ENCODE measurements at places on chromosomes 16 and 17. TPM values are rescaled to one million over a fixed set of nuclear protein-coding genes. Genes with fewer than 3 reads are reported as not detected.

RNF222 gene
- total RNA-seq, result not detected

KCNJ18 gene
- total RNA-seq, result not detected

CNTNAP1 gene
- total RNA-seq, result 2.3 TPM

GRIN2A gene
- total RNA-seq, result 1.7 TPM

PGS1 gene
- total RNA-seq, result 67.1 TPM

STX8 gene
- total RNA-seq, result 67.1 TPM

SCGB1C2 gene
- total RNA-seq, result not detected

KLHL10 gene
- not detected for total RNA-seq

MYH2 gene
- not detected for total RNA-seq

CTRB1 gene
- not detected for total RNA-seq

DNA sequence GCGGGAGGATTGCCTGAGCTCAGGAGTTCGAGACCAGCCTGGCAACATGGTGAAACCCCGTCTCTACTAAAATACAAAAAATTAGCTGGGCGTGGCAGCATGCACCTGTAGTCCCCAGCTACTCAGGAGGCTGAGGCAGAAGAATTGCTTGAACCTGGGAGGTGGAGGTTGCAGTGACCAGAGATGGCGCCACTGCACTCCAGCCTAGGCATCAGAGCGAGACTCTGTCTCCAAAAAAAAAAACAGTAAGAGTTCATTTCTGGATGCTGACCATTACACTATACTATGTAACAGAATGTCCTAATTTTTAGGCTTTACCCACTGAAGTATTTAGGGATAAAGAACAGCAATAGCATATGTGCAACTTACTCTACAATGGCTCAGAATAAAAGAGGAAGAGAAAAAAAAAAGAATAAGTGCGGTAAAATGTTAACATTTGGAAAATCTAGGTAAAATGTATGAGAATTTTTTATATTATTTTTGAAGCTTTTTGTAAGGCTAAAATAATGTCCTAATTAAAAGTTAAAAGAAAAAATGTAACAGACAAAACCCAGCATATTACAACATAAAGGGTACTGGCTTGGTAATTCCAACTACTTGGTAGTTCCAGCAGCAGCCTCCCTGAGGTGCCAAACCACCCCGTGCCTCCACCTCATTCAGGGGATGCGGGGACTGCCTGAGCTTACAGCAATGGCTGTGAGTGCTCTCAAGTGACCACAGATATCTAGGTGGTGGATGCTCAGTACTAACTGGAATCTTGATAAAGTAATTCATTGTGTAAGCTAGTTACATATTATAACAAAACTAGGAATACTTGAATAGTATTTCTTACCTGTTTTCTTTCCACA is 10.9 kb downstream of the COPS3 start:
- H3K4me1 ChIP-seq, result no peaks in the 10 kb centered on the region
- no peak for DNase-seq
- H3K4me3 ChIP-seq, result no peak overlapping the region
- no peak overlapping the region for H3K27ac ChIP-seq
- H3K36me3 ChIP-seq, result peaks cover 17% of the 10 kb centered on the region

DNA sequence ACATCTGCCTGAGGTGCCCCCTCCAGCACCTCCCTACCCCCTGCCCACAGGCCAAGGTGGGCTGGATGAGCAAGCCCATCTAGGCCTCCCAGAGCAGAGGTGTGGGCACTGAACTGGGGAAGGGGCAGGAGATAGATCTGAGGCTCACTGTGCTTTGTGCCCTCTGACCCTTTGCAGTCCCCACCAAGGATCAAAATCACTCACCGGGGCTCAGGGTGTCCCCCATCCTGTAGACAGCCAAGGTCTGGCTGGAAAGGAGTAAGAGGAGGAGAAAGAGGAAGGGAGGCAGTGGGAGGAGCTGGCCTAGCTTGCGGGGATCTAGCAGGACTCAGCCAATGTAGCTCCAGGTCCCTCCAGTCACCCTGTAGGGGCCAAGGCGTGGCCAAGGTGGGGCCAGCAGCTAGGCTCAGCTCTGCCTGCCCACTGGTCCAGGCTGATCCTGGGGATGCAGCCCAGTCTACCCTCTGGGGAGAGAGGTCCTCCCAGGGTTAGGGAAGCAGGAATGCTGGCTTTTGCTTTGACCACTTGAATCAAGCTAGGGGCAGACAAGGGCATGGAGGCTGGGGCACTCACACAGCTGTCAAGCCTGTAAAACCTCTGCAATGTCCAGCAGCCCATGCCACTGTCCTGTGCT is 1.8 kb downstream of the SLC12A4 start:
- no peaks in the 10 kb centered on the region for H3K27me3 ChIP-seq
- H3K4me1 ChIP-seq, result peaks cover 29% of the 10 kb centered on the region
- H3K36me3 ChIP-seq, result peaks cover 5% of the 10 kb centered on the region
- peak overlapping the region; percentile 98 for H3K4me3 ChIP-seq
- no peak for DNase-seq
- peak overlapping the region; percentile 64 for H3K27ac ChIP-seq

GRCh38 chr17:51992864-51993416 is 165.6 kb downstream of the CA10 start:
- no peaks in the 10 kb centered on the region for H3K36me3 ChIP-seq
- H3K4me1 ChIP-seq, result peaks cover 8% of the 10 kb centered on the region
- DNase-seq, result no peak
- H3K27ac ChIP-seq, result no peak overlapping the region

DNA sequence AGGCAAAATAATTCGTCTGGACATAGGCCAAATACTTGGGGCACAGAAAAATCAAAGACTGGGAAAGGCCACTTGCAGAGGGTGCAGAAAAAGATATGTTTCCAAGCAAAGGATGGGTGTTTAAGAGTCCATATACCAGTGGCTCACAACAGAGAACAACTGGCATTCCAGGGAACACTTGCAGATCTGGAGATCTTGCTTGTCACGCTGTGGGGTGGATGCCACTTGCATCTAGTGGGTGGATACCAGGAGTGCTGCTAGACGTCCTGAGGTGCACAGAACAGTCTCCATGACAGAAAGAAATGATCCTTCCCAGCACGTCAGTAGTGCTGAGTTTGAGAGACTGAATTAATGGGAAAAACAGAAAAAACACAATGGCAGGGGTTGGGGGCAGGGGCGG is 8.4 kb downstream of the CBX8 start:
- DNase-seq, result no peak
- H3K36me3 ChIP-seq, result peaks cover 5% of the 10 kb centered on the region
- no peak overlapping the region for H3K27ac ChIP-seq
- H3K4me1 ChIP-seq, result peaks cover 13% of the 10 kb centered on the region
- no peak overlapping the region for H3K4me3 ChIP-seq

GRCh38 chr16:30335598-30336474 is 19.3 kb downstream of the CD2BP2 start:
- H3K4me1 ChIP-seq, result peaks cover 9% of the 10 kb centered on the region
- H3K27me3 ChIP-seq, result no peaks in the 10 kb centered on the region
- H3K27ac ChIP-seq, result peak overlapping the region; percentile 89
- no peaks in the 10 kb centered on the region for H3K36me3 ChIP-seq
- DNase-seq, result no peak

GRCh38 chr17:9132944-9133610 is 111.8 kb downstream of the NTN1 start:
- no peak for DNase-seq
- no peak overlapping the region for H3K27ac ChIP-seq
- H3K36me3 ChIP-seq, result no peaks in the 10 kb centered on the region
- peaks cover 4% of the 10 kb centered on the region for H3K4me1 ChIP-seq
- H3K27me3 ChIP-seq, result peaks cover 80% of the 10 kb centered on the region

GRCh38 chr17:45052052-45052772 is 780 bp upstream of the DCAKD start:
- peak overlapping the region; percentile 71 for H3K4me3 ChIP-seq
- H3K36me3 ChIP-seq, result no peaks in the 10 kb centered on the region
- H3K27me3 ChIP-seq, result no peaks in the 10 kb centered on the region
- DNase-seq, result peak; percentile 33
- H3K4me1 ChIP-seq, result peaks cover 7% of the 10 kb centered on the region

DNA sequence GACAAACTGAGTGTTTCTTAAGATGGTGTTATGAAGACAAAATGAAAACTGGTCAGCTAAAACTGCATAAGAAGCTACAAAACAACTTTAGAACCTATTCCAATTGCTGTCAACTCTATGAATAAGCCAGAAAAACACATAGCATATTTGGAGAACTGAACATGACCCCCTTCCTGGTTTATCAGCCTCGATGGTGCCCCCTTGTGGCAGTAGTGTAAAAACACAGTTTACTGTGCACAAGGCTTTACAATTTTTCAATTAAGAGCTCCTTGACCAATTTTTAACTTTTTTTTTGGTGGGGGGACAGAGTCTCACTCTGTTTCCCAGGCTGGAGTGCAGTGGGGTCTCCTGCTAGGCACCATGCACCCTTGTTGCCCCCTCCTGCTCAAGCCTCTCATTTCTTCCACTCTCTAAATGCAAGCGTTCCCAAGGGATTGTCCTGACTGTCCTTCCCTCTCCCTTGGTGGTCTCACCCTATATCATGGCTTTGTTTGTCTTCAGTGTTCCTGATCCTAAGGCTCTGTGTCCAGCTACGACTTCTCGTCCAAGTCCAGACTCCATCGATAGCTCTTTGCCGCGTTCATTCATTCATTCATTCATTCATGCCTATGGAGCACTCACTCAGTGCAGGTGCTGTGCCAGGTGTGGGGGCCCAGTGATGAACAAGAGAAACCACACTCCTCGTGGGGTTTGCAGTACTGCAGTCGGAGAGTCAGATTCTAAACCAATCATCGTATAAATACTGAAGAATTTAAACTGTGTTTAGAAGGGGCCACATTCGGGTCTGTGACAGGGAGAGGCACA is 7.5 kb downstream of the EIF1 start:
- H3K27ac ChIP-seq, result peak overlapping the region; percentile 25
- peaks cover 17% of the 10 kb centered on the region for H3K36me3 ChIP-seq
- no peaks in the 10 kb centered on the region for H3K27me3 ChIP-seq
- peaks cover under 1% of the 10 kb centered on the region for H3K4me1 ChIP-seq

- no peak overlapping the region for H3K27ac ChIP-seq
- no peak for DNase-seq
- H3K27me3 ChIP-seq, result peaks cover 9% of the 10 kb centered on the region
- H3K4me3 ChIP-seq, result no peak overlapping the region
- no peaks in the 10 kb centered on the region for H3K36me3 ChIP-seq
These were observed 19.5 kb upstream of the TUBG2 start for GRCh38 chr17:42639525-42640113.

DNA sequence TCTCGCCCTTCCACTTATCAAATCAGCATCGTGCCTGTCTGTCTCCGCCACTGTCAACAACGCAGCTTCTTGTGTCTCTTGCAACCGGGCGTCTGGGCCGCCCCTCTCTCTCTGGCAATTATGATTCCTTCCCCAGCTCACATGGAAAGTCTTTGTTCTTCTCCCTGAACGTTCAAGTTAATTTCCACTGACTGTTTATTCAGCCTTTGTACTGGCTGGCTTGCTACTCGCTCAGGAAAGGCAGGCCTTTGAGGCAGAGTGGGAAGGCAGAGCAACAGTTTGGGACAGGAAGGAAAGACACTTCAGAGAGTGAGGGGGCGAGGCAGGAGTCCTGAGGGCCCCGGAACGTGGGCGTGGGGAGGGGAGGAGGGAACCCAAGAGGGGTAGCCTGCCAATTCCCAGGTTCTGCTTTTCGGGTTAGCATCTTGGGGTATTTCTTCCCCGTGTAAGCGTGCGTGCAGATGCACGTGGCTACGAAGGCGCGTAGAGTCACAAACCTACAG is 50.8 kb downstream of the AKAP1 start:
- H3K4me1 ChIP-seq, result peaks cover 6% of the 10 kb centered on the region
- no peak for DNase-seq
- H3K27me3 ChIP-seq, result peaks cover 27% of the 10 kb centered on the region
- H3K4me3 ChIP-seq, result no peak overlapping the region
- no peak overlapping the region for H3K27ac ChIP-seq
- no peaks in the 10 kb centered on the region for H3K36me3 ChIP-seq

- no peaks in the 10 kb centered on the region for H3K36me3 ChIP-seq
- no peak for DNase-seq
- peaks cover 69% of the 10 kb centered on the region for H3K4me1 ChIP-seq
- H3K4me3 ChIP-seq, result peak overlapping the region; percentile 51
- no peaks in the 10 kb centered on the region for H3K27me3 ChIP-seq
These were observed 15.2 kb upstream of the TOX3 start for GRCh38 chr16:52561910-52562741.

DNA sequence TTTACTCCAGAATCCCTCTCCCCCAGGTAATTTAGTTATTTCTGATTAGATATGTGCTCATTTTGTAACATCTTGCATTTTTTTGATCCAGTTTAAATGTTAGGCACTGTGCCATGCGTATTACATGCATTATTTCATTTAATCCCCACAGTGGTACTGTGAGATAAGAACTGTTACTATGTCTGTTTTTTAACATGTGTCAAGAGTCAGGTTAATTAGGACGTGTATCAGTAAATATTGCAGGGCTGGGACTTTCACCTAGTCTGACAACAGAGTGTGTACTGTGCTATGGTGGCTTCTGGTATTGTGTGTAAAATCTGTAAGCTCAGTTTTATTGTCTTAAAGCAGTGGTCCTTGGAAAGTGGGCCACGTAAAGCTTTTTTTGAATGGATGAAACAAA is 10.6 kb downstream of the RSPRY1 start:
- peak overlapping the region; percentile 30 for H3K27ac ChIP-seq
- no peak for DNase-seq
- peaks cover 24% of the 10 kb centered on the region for H3K4me1 ChIP-seq
- peaks cover 1% of the 10 kb centered on the region for H3K36me3 ChIP-seq

DNA sequence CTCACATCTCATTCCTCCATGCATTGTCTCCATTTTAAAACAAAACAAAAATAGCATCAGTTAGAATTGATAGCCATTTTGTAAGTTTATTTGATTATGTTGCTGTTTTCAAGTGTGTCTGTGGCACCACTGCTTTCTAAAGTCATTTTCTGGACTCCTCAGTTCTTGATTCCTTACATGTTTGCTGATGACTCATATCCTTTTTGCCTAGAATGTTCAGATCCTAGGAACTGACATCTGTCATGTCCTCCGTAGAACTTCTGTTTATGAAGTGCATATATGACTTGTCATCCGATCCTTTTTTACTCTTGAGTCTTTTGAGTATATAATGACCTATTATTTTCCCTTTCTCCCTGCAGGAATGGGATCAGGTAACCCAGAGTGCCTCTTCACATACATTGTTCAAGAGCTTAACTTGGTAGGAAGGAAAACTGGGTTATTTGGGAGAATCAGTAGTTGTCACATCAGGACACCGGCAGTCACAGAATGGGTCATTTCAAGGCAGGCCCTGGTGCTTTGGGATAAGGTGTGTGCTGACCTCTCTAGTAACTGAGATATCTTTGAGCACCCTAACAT is 69.2 kb downstream of the MAP2K4 start:
- no peaks in the 10 kb centered on the region for H3K27me3 ChIP-seq
- no peak overlapping the region for H3K4me3 ChIP-seq
- H3K27ac ChIP-seq, result no peak overlapping the region
- H3K36me3 ChIP-seq, result peaks cover 22% of the 10 kb centered on the region

DNA sequence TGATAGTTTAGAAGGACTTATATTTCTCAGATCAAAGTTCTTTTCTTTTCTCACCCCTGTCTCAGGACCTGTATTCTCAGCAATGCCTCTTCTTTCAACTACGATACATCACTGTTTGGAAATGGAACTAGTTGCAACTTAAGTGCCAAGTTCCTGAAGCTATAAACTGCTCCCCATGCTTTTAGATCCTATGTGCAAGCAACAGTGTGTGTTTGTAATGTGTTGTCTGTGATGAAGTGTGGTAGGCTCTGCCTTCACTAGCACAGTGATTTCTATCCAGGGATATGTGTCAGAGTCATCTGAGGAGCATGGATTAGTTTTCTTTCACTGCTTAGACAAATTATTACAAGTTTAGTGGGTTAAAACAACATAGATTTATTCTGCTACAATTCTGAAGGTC is 18.4 kb downstream of the ZP2 start:
- H3K4me3 ChIP-seq, result no peak overlapping the region
- H3K36me3 ChIP-seq, result no peaks in the 10 kb centered on the region
- DNase-seq, result no peak
- H3K27ac ChIP-seq, result no peak overlapping the region
- no peaks in the 10 kb centered on the region for H3K27me3 ChIP-seq

- peak; percentile 82 for DNase-seq
- H3K27ac ChIP-seq, result peak overlapping the region; percentile 96
- no peaks in the 10 kb centered on the region for H3K27me3 ChIP-seq
- peak overlapping the region; percentile 87 for H3K4me3 ChIP-seq
These were observed 1.5 kb downstream of the ESRP2 start for GRCh38 chr16:68234188-68235107.

All from progenitor cell of endocrine pancreas (in vitro differentiated cells).